ENCODE measurements at places on chromosomes 16 and 17. TPM values are rescaled to one million over a fixed set of nuclear protein-coding genes. Genes with fewer than 3 reads are reported as not detected.

GRCh38 chr16:51272420-51272819 is 121.3 kb upstream of the SALL1 start:
- DNase-seq, result no peak

DNA sequence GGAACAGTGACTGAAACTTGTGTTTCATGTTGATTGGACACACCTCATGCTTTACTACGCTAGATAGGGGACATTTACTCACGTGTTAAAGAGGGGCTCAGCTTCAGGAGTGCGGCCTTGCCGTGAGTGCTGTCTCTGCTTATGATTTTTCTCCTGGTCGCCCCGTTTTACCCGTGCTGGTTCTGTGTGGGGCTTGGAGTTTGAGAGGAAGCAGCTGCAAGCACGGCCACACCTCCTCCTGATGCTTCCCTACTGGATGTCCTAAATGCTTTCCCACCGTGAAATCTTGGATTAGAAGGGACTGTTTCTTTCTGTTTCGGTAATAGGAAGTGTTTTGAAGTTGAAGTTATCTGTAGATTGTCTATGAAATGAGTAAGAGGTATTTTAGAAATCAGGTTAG is 54.0 kb upstream of the ZNF750 start:
- DNase-seq, result peak; percentile 54

- DNase-seq, result no peak
These were observed 16.2 kb downstream of the CIAPIN1 start for GRCh38 chr16:57430955-57431354.

HBA1 gene
- 8,304 TPM for polyA plus RNA-seq

GRCh38 chr16:1071561-1072225 is 854 bp upstream of the SSTR5 start:
- DNase-seq, result no peak

DNA sequence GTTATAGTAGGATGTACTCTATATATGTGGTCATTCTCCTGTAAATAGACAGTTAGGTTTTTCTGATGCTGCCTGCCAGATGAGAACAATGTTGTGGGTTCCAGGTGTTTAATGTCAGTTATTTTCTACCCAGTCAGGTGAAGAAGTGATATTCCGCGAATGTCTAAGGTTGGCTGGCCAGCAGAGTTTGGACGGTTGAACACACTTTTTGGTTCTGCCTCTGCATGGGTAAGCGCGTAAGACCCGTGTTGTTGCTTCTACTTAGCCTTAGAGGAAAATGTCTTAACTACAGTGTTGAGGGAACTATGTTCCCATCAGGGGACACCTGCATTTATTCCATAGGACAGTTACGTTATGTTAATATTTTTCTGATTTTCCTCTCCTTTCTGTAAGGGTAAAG is 162.6 kb downstream of the MAP2K6 start:
- DNase-seq, result no peak

GRCh38 chr17:7146115-7146514 is 31.5 kb upstream of the ASGR2 start:
- DNase-seq, result no peak

GRCh38 chr16:60510941-60511340 is 1525.3 kb downstream of the CDH8 start:
- DNase-seq, result no peak

- no peak for DNase-seq
These were observed 2.0 kb downstream of the ADCY7 start for GRCh38 chr16:50268352-50268751.

DNA sequence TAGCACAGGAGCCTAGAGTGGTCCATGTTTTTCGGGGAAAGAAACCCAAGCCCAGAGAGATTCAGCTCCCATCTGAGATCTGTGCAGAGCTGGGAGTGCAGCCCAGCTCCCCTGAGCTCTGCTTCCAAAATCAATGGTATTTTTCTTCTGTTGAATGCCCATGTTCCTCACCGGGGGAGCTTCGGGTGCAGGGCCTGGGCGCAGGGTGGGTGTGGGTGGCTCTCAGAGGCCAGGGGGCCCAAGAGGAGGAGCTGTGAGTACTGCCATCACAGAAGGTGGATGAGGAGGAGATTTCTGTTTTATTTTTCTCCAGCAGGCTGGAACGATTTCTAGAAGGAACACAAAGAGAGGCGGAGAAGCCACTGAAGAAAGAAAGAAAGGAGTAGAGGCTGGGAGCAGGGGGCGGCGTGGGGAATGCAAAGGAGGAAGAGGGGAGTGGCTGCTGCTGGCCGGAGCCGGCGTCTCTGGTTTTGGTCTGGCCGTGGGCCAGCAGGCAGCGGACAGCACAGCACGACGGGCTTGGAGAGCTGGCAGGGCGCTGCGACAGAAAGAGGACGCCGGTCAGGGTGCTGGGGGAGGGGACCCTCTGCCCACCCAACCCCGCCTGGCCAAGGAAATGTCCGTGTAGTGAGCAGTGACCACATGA is 76.2 kb upstream of the KSR1 start:
- DNase-seq, result peak; percentile 56

- DNase-seq, result no peak
These were observed 10.0 kb downstream of the SLC38A8 start for GRCh38 chr16:84032458-84033178.

PPP1R9B gene
- polyA plus RNA-seq, result 38.1 TPM

DNA sequence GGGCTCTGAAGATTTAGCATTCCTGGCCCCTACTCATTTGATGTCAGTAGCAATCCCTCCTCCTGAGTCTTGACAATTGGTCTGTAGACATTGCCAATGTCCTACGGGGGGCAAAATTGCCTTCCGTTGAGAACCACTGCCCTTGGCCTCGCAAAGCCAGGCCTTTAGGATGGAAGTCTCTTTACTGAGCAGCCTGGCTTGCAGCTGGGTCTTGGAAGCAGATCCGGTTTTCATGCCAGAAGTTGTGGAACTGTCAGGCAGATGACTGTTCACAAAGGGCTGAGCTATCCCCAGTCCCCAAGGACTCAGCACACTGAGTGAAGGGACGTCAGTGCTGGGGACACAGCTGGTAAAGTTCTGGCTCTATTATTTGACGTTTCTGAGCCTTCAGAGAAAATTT is 83.2 kb downstream of the WSCD1 start:
- DNase-seq, result no peak

DNA sequence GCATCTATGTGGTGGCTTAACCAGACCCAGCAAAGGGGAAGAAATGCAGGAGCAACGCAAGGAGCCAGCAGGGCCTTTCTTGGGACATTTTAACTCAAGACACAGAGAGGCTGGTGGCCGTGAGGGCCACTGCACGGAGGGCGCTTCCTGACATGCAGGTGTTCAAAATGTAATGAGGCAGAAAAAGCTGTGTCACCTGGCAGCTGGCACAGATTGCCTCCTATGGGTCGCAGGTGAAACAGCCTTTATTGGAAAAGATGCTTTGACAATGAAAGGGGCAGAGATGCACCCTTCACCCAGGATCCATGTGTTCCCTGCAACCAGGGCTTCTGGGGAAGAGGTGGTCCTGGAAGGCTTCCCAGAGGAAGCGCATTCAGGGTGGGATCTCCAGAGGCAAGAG is 219.3 kb downstream of the XYLT1 start:
- no peak for DNase-seq

DNA sequence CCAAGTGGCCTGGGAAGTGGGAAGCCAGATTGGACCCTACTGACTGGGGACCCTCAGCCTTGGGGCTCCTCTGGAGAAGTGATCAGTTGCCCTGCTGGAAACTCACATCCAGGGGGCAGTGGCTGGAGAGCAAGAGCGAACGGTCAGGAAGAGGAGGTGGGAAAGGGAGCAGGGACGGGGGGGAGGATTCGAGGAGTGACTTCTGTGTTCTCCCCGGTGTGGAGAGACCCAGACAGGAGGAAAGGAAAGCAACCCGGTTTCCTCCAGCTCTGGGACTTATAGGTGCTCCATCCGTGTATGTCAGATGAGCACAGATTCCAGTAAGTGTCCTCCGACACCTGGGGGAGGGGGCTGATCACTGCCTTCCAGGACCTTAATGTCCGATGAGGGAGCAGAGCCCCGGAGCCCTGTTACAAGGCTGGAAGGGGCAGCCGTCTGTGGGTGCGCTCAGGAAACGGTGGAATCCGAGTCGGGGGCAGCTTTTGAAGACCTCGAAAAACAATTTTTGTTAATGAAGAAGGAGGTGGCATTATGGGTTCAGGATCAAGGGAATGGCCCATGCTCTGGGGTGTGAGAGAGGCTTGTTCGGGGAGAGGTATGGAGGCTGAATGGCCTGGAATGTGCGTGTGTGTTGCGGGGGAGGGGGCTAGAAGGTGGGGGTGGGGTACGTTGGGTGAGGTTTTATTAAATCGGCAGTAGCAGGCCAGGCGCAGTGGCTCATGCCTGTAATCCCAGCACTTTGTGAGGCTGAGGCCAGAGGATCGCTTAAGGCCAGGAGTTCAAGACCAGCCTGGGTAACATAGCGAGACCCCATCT is 34.8 kb upstream of the NDRG4 start:
- no peak for DNase-seq

GRCh38 chr17:55496094-55496881 is 15.0 kb downstream of the SMIM36 start:
- DNase-seq, result no peak

- no peak for DNase-seq
These were observed 3.8 kb downstream of the RASL10B start for GRCh38 chr17:35735036-35735805.

All from muscle of arm (tissue), 14 donors.